ENCODE measurements at places on chromosomes 4 and X. TPM values are rescaled to one million over a fixed set of nuclear protein-coding genes. Genes with fewer than 3 reads are reported as not detected.

The NHSL2 gene
- 14.4 TPM for total RNA-seq

The ITIH6 gene
- 0.05 TPM for total RNA-seq

The ARAP2 gene
- 34.1 TPM for total RNA-seq

The MID1 gene
- 47.3 TPM for total RNA-seq

The DUX4 gene
- total RNA-seq, result not detected

The NKX1-1 gene
- not detected for total RNA-seq

The MSL3 gene
- total RNA-seq, result 22.2 TPM

The ADAMTS3 gene
- total RNA-seq, result 6.3 TPM

The CXCL1 gene
- 0.42 TPM for total RNA-seq

The KLHL13 gene
- total RNA-seq, result 85.8 TPM

The ASMTL gene
- total RNA-seq, result 9.1 TPM

The SLC49A3 gene
- 2.1 TPM for total RNA-seq

The GPR50 gene
- 0.26 TPM for total RNA-seq

The GYPE gene
- total RNA-seq, result 2.3 TPM

The NWD2 gene
- 2.0 TPM for total RNA-seq

The TEX11 gene
- not detected for total RNA-seq

The NDP gene
- 2.5 TPM for total RNA-seq

The XK gene
- 4.2 TPM for total RNA-seq

The PDCL2 gene
- total RNA-seq, result not detected

The ATP7A gene
- total RNA-seq, result 29.6 TPM

The FGA gene
- not detected for total RNA-seq

The USP51 gene
- 6.6 TPM for total RNA-seq

The HELT gene
- total RNA-seq, result not detected

The ZXDA gene
- 12.7 TPM for total RNA-seq

The TENM3 gene
- total RNA-seq, result 26.6 TPM

The AIFM1 gene
- total RNA-seq, result 10.8 TPM

The MAGT1 gene
- total RNA-seq, result 108 TPM

The ARHGAP24 gene
- total RNA-seq, result 81.0 TPM

The MGARP gene
- total RNA-seq, result 1.1 TPM

The TMEM47 gene
- total RNA-seq, result 54.1 TPM

The TEX13D gene
- not detected for total RNA-seq

The MAOA gene
- total RNA-seq, result 50.6 TPM

The SOD3 gene
- total RNA-seq, result 27.1 TPM

The TCP11X2 gene
- not detected for total RNA-seq

The FRAS1 gene
- 20.5 TPM for total RNA-seq

The SH3BP2 gene
- total RNA-seq, result 26.0 TPM

The MAGEA2B gene
- not detected for total RNA-seq

The APLN gene
- 1.8 TPM for total RNA-seq

The CFP gene
- 0.79 TPM for total RNA-seq

The STATH gene
- not detected for total RNA-seq

The BMPR1B gene
- total RNA-seq, result 1.7 TPM

The CCDC120 gene
- total RNA-seq, result 2.7 TPM

The CLDN22 gene
- not detected for total RNA-seq

The PPBP gene
- 6.5 TPM for total RNA-seq

The PDE5A gene
- total RNA-seq, result 473 TPM

The SH3D19 gene
- total RNA-seq, result 76.5 TPM

The CXorf49B gene
- not detected for total RNA-seq

The PARM1 gene
- 139 TPM for total RNA-seq
